ENCODE measurements at places on chromosomes 6 and 20.

DNA sequence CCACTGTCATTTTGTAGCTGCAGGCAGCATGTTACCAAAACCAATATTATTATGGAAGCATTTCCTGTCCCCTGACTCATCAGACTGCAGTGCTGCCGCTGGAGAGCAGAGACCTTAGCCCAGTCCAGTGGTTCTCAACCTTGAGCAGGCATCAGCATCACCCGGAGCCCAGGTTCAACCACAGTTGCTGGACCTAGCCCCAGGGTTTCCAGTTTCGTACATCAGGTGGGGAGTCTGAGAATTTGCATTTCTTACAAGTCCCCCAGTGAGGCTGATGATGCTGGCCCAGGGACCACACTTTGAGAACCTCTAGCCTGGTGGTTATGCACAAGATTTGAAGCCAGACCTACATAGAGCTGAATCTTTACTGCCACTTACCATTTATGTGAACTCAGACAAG lies 47.3 kb downstream of the LY86 start:
- DNase-seq, result no peak

DNA sequence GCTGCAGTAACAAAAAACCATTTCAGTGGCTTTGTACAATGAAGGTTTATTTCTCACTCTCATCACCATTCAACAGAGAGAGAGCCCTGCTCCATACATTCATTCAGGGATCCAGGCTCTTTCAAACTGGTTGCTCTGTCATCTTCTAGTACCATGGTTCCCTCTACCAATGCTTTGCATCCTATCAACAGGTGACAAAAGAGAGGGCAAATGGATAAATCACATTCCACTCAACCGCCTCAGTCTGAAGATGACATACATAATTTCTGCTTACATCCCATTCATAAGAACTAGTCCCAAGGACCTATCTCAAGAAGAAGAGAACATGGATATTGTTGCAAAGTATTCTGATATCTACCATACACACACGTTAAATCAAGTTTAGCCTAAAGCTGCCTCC lies 51.6 kb downstream of the IYD start:
- no peak for DNase-seq

GRCh38 chr6:157595768-157596167 lies 214.8 kb downstream of the ZDHHC14 start:
- no peak for DNase-seq

- no peak for DNase-seq
These were observed 45.0 kb upstream of the IRF4 start for GRCh38 chr6:346386-347030.

GRCh38 chr6:13354331-13355042 lies 26.1 kb upstream of the TBC1D7 start:
- DNase-seq, result peak; percentile 48

DNA sequence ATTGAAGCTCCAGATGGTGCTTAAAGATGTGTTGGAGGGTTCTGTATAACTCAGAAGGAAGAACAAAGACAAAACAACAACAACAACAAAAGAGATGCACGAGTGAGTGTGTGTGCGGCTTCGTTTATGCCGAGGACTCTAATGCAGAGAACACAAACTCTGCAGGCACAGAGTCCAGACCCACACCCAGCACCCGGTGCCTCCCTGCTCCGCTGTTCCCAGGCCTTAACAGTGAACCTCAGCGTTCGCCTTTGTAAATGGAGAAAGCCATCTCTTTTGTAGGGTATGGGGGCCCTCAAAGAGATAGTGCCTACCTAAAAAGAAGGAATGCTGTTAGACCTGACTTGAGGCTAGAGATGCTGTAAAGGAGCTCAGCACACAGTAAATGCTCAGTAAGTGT lies 243.3 kb downstream of the ERMARD start:
- no peak for DNase-seq

DNA sequence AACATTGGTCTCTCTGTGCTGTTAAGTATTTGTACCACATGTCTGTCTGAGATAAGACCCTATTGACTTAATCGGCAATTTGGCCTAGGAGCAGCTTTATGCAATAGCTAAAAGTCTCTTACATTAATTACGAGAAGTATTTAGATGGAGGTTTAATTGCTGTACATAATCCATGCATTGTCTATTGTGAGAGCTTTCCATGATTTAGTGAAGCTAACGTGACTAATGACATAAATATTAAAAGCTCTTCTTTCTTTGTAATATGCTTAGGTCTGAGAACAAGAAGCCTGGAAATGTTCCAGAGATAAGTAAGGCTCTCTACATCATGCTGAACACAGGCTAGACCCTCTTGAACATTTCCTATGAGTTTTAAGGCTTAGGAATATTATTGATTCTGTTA lies 32.7 kb upstream of the FAM83B start:
- DNase-seq, result no peak

DNA sequence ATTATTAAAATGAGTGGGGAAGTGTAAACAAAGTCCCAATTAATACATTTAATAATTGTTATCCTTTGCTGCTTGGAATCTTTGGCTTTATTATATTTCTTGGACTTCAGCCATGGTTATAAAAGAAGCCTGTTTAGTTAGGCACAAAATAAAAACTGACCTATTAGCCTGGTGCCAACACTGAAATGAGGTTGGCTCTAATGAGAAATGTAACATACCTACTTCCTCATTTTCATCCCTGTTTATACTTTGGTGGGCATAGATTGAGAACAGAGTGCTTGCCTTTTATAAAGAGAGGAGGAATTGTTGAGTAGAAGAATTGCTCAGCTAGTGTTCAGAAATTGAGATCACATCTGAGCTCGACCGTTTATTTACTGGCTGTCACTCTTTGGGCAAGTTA lies 471.3 kb downstream of the UTRN start:
- no peak for DNase-seq

GRCh38 chr20:47360297-47361056 lies 4.0 kb upstream of the ZMYND8 start:
- DNase-seq, result peak; percentile 78

Data from kidney epithelial cell (primary cell).